AG04449 (cell line): ENCODE measurements at places on chromosomes 12 and 14.
A peak's percentile ranks its signal among the peaks of the same experiment; 100 is the strongest.

DNA sequence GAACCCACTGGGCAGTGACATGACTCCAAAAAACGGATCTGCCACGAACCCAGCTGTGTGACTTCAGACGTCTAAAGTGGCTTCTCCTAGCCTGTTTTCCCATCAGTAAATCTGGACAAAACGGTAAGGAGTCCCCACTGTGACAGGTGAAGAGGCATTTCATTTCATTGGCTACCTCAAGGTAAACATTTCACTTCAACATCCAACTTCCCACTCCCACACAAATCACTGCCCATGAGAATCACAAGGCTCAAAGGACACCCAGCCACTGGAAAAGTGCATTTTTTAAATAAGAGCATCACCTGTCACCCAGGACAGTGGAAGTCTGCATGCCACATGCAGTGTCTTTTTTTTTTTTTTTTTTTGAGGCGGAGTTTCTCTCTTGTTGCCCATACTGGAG is 27.9 kb downstream of the HSP90AA1 start:
- no peak for DNase-seq

DNA sequence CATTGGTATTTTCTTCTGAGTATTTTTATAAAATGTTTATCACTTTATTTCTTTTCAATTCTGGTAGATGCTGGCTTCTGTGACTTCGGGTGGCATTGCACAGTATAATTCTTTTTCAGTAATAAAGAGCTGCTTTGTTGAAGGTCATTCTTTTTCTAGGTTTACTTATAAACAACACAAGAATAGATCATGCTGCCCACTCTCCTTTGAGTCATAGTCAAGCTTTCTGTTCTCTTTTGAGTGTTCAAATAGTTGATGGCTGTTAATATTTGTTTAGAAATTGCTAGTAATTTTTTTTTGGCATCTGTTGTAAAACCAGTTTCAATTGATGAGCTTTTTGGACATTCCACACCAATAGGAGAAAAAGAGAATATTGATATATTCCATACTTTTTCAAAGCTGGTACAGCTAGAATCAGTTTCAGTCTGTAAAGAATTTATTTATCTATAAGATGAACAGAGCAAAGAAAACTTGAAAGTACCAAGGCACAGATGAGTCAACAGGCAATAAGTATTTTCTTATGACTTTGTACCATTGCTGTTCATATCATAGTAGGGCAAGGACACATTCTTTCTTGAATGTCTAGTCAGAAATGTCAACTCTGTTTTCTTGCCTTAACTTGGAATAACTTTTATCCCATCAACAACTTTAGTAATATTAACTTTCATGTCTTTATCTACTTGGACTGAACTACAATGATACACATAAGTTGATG is 513.0 kb upstream of the SEL1L start:
- no peak for DNase-seq

DNA sequence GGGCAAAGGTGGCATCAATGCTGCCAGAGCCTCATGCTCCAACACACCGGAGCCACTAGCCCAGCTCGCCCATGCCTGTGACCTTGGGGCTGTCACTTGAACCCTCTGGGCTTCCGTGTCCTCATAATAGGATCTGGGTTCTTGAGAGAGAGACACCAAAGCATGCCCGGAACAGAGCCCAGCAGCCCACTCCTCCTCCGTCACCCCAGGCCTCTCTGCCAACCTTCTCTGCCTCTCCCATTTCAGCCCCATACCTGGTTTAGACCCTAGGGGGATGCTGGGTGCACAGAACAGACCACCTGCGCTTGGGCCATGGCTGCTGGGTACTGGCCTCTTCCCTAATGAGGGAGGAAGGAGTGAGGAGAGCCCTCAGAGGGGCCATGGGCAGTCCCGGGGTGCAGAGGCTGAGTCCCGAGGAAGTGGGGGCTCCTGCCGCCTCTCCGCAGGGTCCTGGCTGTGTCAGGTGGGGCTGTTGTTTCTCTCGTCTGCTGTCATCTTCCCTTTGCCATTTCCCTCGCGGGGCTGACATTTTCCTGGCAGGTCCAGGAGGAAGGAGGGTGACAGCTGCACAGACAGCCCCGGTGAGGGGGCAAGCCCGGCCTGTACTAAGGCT is 172.4 kb upstream of the RTL1 start:
- DNase-seq, result no peak

GRCh38 chr14:39365354-39365753 is 66.9 kb downstream of the FBXO33 start:
- no peak for DNase-seq

GRCh38 chr12:41585784-41586183 is 397.7 kb downstream of the PDZRN4 start:
- DNase-seq, result no peak

DNA sequence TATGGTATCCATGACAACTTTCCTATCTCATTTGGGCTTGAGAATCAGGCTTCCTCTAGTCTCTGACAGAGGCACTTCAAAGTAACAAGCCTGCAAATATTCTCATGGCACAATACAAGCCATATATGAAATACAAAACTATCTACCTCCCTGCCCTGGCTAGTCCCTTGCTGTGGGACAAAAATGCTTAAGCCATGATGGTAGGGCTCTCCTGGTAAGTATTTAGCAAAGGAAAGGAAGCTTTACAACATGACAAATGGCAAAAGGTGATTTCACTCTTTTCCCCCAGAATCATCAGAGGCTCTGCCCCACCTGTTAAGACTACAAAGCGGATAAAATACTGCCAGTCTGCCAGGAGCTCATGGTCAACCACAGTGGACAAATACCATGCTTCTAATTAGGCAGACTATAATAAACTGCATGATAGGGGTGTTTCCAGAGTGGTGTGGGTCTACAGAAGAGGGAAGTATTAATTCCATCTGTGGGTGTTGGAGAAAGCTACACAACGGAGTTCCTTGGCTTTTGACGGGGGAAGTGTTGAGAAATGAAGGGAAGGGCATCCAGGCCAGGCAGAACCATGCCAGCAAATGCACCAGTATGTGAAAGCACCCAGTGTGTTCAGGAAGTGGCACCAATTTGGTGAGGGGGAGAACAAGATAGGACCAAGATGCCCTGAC is 92.9 kb downstream of the SPTSSA start:
- DNase-seq, result no peak

GRCh38 chr14:95609398-95609990 is 74.6 kb downstream of the GLRX5 start:
- no peak for DNase-seq

DNA sequence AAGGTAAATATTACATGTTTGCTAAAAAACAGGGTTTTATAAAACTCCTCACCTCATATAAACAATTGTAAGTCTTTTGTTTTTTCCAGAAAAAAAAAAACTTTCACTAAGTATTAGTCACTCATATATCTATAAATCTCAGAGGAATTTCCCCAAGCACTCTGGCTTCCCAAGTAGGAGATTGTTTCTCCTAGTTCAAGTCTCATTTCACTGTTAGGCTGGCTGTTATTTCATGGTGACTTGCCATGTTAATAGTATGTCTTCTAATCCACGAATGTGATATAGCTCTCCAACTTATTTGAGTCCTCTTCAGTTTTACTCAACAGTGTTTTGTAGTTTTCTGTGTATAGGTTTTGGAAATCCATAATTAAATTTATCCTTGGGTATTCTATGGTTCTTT is 61.6 kb downstream of the CAPZA3 start:
- no peak for DNase-seq

- no peak for DNase-seq
Measured at GRCh38 chr12:75658901-75659823, 147.8 kb upstream of the KRR1 start.

DNA sequence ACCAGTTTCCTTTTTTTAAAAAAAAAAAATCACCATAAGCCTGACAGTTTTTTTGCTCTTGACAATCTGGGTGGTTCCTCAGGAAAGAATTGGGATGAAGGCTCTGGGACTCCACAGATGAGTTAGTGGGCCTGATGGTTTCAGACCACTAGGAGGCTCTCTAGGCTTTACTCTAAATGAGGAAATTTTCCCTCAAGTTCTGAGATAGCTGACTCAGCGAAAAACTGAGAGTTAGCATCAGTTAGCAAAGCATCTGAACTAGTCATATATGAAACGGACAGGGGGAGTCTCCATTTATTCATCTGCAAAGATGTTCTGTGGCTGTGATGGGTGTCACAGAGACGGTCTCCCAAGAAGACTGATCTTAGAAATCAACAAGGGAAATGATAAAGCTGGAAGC is 314.3 kb upstream of the OR4E1 start:
- DNase-seq, result no peak

- peak; percentile 84 for DNase-seq
Measured at GRCh38 chr14:99821519-99822508, 28.6 kb downstream of the EML1 start.

DNA sequence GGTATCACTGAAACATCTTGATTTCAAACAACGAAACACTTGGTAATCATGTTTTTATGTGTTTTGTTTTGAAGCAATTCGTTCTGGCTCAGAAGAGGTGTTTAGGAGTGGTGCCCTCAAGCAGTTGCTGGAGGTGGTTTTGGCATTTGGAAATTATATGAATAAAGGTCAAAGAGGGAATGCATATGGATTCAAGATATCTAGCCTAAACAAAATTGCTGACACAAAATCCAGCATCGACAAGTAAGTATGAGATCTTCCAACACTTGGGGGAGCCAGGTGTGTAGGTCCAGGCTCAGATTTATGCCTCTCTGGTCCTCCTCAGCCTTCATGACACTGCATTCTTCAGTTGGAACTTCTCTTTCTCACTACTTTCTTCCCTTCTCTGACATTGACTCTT is 110.1 kb downstream of the GPR135 start:
- no peak for DNase-seq

- DNase-seq, result no peak
Measured at GRCh38 chr12:115338566-115339294, 654.8 kb upstream of the TBX3 start.

DNA sequence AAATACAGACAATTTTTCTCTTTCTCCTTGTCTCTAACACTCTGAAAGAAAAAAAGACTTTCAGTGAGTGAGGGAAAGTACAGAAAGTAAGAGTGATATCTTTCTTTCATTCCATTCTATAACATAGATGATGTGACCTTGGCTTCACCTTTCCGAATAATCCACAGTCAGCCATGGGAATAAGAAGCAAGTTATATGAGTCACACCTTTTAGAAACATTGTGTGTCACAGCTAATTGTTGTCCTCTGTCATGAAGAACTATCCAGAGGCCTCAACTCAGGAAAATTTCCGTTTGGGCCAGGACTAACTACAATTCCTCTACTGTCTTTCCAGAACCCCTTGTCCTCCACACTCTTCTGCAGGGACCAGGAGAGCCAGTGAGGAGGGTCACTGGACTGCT is 209.7 kb upstream of the FAR2 start:
- no peak for DNase-seq

- DNase-seq, result no peak
Measured at GRCh38 chr12:54692353-54692752, 44.2 kb upstream of the DCD start.

- DNase-seq, result no peak
Measured at GRCh38 chr14:79583738-79584408, 627.4 kb downstream of the DIO2 start.

DNA sequence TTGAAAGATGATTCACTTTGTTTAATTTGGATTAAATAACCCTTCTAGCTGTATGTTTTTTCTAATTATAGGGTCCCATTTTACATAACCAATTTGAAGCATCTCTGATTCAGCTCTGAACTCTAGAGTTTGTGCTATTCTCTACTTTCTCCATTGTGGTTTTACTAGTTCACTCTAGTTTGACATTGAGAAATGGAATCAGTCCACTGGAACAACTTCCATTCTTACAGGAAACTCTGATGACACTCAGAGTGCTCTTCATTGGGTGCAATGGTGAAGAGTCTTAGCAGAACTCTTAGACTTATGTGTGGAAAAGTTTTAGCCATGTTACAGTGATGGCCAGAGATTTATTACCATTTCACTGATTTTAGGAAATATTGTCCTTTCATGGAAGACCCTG is 140.7 kb downstream of the DYRK2 start:
- no peak for DNase-seq

DNA sequence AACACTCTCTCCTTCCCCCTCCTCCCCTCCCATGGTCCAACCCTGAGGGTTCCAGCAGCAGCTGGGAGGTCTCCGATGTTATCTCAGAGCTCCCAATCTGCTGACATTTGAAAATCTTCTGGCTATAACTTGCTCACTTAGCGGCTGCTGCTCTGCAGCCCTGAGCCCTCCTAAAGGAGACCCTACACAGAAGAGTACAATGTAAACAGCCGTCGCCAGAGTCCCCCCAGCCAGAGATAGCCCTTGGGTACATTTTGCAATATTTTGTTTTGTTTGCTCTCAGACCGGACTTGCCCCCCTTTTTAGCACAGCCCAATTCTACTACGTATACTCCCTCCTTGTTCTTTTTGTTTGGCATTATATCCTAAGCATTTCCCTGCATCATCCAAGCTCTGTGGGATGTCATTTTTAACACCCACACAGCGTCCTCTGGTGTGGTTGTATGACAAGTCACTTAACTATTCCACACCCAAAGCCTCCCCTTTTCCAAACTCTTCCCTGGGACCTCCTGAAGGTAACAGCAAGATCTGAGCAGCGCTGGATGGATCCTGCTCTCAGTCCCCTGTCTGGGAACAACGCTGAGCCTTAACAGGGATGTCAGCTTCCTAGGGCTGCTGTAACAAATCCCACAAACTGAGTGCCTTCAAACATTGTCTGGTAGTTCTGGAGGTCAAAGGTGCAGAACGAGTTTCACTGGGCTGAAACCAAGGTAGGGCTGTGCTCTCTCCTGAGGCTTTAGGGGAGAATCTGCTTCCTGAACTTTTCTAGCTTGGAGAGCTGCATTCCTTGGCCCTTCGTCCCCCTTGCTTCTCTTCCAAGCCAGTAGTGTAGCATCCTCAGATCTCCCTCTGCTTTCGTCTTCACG is 25.3 kb upstream of the TCL1B start:
- no peak for DNase-seq

- no peak for DNase-seq
Measured at GRCh38 chr14:74488786-74489397, 4.2 kb downstream of the NPC2 start.

DNA sequence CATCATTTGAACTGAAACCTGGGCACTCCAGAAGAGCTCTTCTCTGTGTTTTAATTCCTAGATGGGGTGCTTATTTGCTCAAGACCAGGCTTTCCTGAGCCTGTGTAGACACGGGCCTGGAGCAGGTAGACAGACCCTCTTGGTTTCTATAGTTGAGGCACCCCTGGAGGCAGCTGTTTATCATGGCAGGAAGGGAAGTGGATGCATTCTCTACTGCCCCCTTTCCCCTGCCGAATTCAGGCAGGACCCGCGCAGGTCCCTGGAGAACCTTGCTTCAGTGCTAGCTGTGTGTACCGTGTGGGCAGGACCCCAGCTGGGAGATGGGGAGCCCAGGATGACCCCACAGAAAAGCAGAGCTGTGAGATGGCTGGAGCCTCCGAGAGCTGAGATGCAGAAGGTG is 6.0 kb downstream of the CACNA1C start:
- no peak for DNase-seq
